Karpas-422 (cell line): ENCODE measurements at places on chromosomes 12 and 14. TPM values are rescaled to one million over a fixed set of nuclear protein-coding genes. Genes with fewer than 3 reads are reported as not detected.

The HRK gene
- 0.94 and 1.2 TPM in 2 replicates for total RNA-seq

The SYT1 gene
- not detected in 2 replicates for total RNA-seq

The ZDHHC22 gene
- total RNA-seq, result not detected in 2 replicates

The NABP2 gene
- 45.6 and 54.2 TPM in 2 replicates for total RNA-seq

The RPS6KA5 gene
- total RNA-seq, result 5.5 and 7.8 TPM in 2 replicates

The SLC17A8 gene
- 0.15 TPM in 1 of 2 replicates, not detected in the other for total RNA-seq

The BCAT1 gene
- total RNA-seq, result 183 and 190 TPM in 2 replicates

The PRH2 gene
- not detected in 2 replicates for total RNA-seq

The TMTC1 gene
- total RNA-seq, result not detected in 2 replicates

The SLC39A5 gene
- total RNA-seq, result 0.61 TPM in 1 of 2 replicates, not detected in the other

The PLEKHA5 gene
- 130 and 189 TPM in 2 replicates for total RNA-seq
